ENCODE measurements at places on chromosomes 12 and 14.
A peak's percentile ranks its signal among the peaks of the same experiment; 100 is the strongest.

GRCh38 chr12:52354200-52354599 lies 13.1 kb downstream of the KRT85 start:
- DNase-seq = no peak

DNA sequence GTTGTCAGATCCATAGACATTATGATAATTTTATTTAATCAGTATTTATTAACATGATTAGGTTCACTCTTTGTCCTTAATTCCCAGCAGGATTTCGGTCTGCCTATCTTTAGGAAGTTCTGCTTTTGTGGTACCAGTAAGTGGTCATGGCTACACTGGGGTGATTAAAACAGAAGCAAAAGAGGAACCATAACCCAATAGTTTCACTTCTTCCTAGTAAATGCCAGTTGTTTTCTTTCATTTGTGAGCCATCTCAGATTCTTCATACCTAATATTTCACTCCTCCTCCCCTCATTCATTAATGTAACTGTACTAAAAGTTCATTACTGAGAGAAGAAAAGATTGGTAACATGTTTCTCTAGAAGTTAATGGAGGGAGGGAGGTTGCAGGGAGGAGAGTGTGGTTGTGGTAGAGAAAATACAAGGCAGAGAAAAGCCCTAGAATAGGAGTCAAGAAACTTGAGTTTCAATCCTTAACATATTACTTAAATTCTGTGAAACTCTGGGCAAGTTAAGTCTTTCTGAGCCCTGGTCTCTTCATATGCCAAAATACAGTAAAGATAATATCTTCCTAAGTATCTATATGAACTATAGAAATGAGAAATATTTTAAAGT lies 101.2 kb downstream of the PEBP1 start:
- DNase-seq = no peak

GRCh38 chr14:69553252-69553651 lies 21.4 kb downstream of the CCDC177 start:
- DNase-seq = no peak

- no peak for DNase-seq
Observed at GRCh38 chr14:38404100-38404541, 148.2 kb upstream of the CLEC14A start.

GRCh38 chr12:49415521-49415970 lies 48.3 kb downstream of the SPATS2 start:
- no peak for DNase-seq

DNA sequence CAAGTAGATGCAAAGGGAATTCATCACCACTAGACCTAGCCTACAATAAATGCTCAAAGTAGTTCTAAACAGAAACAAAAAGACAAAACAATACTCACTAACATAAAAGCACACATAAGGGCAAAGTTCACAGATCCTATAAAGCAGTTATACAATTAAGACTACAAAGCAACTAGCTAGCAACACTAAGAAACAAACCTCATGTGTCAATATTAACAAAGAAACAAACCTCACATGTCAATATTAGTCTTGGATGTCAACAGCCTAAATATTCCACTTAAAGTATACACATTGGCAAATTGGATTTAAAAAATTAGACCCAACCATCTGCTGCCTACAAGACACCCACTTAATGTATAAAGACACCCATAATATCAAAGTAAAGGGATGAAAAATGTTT lies 152.7 kb downstream of the KCNK10 start:
- no peak for DNase-seq

DNA sequence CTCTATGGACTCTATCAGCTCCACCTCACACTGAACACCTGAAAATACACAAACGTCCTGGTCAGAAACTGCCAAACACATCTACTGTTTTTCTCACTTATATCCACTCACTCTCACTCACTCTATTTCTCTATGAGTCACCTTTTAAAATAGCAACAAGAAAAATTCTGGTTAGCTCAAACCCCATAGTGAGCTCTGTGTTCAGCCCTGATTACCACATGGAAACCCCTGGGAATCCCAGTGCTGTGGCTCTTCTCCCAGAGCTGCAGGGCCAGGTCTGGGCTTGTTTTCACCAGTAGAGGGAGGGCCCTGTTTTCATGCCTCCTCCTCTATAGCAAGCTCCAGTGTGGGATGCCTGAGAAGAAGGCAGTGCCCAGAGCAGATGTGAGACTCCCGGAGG lies 1126.1 kb downstream of the TMEM121 start:
- DNase-seq = no peak

DNA sequence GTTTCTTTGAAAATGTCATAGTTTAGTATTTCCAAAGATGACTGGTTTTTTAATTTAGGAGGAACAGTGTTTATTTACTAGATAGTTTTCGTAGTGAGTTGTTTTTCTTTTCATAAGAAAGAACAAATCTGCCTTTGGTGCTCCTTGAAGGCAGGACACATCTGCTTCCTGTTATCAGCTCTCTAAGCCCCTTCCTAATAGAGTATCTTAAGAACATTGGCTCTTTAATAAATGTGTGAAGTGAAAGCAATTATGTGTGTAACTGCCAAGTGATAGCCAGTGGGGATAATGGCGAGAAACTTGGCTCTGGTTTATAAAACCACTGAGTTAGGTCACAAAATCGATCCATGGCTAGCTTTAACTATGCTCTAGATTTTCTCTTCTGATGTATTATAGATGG lies 23.5 kb upstream of the PPFIBP1 start:
- DNase-seq = no peak

DNA sequence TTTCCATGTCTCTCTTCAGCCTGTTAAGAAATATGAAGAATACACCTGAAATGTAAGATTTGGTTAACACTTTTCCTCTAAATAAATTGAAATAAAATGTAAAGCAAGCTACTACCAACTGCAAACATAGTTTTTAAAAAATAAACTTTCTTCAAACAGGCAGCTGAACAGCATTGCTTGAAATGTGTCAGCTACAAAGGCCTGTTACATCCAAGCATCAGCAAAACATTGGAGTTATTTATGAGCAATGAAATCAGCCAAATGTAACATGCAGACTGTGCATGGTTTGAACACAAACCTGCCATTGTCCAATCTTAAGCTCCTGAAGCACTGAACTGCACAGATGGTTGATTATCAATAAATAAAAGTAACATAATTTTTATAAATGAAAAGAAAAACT lies 291.3 kb downstream of the ACSS3 start:
- DNase-seq = no peak

DNA sequence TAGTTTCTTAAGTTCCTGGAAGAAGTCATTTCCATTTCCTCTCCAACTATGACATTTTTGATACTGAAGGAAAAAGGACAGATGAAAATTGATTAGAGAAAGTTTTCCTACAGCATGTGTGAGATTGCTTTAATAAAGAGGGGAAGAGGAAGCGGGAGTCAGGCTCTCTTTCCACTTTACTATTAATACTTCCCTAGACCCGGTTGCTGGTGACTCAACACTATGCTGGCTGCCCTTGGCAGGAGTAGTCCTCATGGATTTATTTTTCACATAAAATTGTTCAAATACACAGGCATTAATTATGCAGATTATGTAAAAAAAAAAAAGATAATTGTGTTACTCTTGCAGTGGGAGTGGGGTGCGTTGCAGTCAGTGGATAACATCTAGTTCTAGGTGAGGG lies 293.4 kb downstream of the EGLN3 start:
- DNase-seq = no peak

DNA sequence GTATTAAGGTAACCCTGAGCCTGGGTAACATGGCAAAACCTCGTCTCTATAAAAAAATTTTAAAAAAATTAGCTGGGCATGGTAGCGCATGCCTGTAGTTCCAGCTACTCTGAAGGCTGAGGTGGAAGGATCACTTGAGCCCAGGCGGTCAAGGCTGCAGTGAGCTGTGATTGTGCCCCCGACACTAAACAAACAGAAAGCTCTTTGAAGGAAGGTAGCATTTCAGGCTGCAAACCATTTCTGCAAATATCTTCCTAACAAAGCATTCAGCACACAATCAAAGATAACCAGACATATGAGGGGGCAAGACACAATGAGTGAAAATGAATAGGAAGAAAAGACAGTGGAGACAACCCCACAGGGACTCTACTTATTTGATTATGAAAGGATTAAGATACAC lies 118.7 kb downstream of the PRIMA1 start:
- DNase-seq = no peak

- no peak for DNase-seq
Observed at GRCh38 chr14:96121660-96122395, 82.7 kb downstream of the C14orf132 start.

- DNase-seq = no peak
Observed at GRCh38 chr14:87630846-87631245, 362.1 kb downstream of the GALC start.

GRCh38 chr14:31937730-31938346 lies 139.3 kb upstream of the ARHGAP5 start:
- DNase-seq = peak; percentile 72

DNA sequence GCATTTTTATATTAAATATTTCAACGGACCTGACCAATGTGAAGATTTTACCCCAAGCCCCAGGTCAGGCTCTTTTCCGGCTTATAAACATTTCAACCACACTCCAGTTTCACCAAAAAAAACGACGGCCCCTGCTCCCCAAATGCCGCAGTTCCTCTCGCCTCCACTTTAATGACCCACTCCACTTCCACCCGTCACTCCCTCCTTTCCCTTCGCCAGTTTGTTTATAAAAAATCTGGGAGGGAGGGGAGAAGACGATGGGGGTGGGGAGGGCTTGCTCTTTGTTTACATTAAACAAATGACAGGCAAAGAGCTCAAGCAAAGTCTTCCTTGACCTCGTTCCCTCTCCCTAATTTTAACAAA lies 5.4 kb downstream of the SIX6 start:
- DNase-seq = no peak

GRCh38 chr12:68617160-68617926 lies 6.6 kb downstream of the RAP1B start:
- DNase-seq = no peak

- DNase-seq = no peak
Observed at GRCh38 chr12:46459861-46460545, 87.4 kb upstream of the SLC38A2 start.

- no peak for DNase-seq
Observed at GRCh38 chr14:33851931-33852330, 98.9 kb downstream of the EGLN3 start.
